ENCODE measurements at places on chromosomes 13 and 19.

DNA sequence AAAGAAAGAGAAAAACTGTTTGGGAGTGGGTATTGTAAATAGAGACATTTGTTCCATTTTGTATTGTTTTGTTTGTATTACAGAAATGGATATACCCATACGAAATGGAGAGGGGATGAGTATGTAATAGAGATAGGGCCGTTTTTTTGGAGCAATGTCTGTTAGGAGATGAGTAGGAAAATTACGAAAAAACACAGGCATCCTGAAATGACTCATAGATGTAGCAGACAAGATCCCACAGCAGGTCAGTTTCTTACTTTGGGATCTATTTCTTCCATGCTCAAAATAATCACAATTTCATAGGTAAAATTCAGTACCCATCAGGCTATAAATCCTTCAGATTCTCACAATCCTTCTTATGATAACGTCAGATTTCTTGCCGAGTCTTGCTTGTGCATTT lies 779.4 kb upstream of the SLITRK1 start:
- no peak for DNase-seq

- DNase-seq: no peak
These were observed 17.6 kb downstream of the SPINT2 start for GRCh38 chr19:38281811-38282566.

DNA sequence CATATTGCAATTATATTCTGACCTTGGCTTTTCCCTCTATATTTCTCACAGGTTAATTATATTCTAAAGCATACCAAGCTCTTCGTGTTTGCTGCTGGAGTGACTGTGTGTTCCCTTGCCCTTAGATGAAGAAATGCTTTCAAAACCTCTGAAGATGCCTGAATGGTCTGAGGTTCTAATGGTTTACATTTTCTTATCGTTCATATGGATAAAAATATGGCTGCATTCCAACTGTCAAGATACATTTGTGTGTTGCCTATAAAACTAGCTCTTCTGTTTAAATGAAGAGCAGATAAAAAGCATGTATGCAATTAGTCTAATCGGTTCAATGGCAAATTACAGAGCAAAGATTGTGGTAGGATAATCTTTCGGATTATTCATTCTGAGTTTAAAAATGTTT lies 68.4 kb upstream of the ANKRD10 start:
- DNase-seq: no peak

GRCh38 chr19:57905258-57905657 lies 11.1 kb downstream of the ZNF417 start:
- DNase-seq: no peak

DNA sequence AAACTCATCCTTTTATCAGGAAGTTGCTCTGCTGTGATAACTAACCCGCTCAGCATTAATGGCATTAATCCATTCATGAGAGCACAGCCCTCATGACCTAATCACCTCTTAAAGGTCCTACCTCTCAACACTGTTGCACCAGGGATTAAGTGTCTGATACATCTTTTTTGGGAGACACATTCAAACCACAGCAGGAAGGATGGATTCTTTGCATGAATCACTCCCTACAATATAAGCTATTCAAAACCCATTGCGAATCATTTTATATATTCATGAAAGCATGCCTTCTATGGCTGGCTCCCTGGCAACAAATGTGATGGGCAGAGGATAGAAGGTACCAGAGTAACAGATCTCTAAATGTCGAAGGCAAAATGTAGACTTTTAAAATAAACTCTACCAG lies 27.6 kb downstream of the ARL11 start:
- no peak for DNase-seq

- DNase-seq: no peak
These were observed 32.7 kb downstream of the DHX34 start for GRCh38 chr19:47381653-47382279.

DNA sequence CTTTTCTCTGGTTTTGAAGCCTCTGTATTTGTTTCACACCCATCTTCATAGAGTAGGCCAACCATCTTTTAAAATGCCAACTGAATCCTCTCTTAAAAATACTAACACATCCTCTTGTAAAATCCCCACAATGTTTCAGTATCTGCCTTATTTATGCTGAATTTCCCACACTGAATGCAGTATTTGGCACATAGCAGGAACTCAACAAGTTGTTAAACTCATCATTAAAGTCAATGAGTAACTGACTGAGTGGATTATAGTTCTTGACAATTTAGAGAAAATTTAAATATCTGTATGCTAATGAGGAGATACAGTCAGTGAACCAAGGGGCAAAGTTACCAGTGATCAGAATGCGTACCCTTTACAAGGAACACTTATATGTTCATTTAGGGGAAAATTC lies 505.5 kb upstream of the PCDH9 start:
- DNase-seq: no peak

DNA sequence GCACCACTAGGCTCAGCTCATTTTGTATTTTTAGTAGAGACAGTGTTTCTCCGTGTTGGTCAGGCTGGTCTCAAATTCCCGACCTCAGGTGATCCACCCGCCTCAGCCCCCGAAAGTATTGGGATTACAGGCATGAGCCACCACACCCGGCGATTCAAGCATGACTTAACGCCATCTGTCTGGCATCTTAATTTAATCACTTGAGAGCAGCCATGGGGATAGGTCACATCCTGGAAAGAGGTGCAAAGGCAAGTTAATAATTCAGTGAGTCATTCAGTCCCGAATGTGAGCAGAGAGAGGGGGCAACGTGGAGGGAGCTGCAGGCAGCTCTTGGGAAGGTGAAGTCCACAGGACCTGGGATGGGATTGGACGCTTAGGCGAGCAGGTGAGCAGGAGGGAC lies 31.7 kb upstream of the USP29 start:
- DNase-seq: no peak

GRCh38 chr19:49407482-49408015 lies 15.7 kb downstream of the PTH2 start:
- no peak for DNase-seq

DNA sequence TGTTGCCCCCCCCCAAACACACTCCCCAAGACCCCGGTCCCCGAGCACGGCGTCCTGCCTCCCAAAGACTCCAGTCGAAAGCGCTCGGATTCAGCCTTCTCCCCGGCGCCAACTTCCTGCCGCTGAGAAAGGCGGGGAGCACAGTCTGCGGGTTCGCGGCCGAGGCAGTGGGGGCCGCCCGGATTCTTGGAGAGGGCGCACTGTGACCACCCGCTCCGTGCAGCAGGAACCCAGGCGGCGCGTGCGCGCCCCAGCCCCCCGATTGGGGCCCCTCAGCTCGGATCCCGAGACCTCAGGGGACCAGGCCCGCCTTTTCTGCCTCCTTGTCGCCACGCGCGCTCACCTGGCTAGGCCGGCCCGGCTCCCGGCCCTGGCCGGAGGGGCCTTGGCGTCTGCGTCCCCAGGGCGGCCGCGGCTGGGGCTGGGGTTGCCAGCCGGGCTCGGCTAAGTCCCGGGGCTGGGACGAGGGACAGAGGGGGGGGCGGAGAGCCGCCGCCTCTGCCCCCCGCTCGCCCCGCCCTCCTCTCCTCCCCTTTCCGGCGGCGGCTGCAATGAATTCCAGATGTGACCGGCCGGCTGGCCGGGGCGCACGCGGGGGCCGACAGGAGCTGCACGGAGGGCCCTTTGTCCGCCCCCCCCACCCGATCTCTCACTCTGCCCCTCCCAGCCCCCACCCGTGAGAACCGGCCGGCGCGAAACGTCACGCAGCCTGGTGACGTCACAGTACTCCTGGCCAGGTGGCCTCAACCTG lies at the start of gene S1PR2:
S1PR2 (minus strand) TSS at position 471 of the 751 bp plus-strand sequence. CDS start 6,426 bp downstream, outside the sequence.
- peak; percentile 70 for DNase-seq

DNA sequence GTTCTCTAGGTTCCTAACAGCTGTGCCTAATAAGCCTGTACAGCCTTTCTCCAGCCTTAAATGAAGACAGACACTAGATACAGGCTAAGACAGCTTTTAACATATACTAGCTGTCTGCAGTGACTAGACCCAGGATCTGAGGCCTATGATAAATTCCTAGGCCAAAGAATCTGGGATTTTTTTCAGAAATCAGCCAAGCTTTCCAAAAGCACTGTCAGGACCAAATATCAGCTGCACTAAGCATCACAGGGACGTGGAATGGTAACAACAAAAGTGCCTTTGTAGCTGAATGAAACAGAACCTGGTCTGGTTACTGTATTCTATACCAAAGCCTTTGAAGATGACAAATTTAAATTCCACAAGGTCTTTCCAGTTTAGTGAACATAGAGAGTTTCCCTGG lies 77.9 kb upstream of the DOCK9 start:
- DNase-seq: no peak

DNA sequence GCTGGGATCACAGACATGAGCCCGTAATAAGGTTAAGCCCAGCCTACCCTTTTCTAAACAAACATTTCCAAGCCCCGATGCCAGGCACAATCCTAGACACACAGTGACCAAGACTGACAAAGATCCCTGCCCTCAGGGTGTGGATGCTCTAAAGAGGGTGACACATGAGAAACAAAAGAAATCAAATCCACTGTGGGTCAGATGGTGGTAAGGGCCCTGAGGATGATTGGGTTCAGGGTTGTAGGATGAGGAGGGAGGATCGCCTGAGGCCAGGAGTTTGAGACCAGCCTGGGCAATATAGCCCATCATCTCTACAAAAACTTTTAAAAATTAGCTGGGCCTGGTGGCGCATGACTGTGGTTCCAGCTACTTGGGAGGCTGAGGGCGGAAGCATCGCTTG lies 44.6 kb downstream of the PTPRS start:
- no peak for DNase-seq

DNA sequence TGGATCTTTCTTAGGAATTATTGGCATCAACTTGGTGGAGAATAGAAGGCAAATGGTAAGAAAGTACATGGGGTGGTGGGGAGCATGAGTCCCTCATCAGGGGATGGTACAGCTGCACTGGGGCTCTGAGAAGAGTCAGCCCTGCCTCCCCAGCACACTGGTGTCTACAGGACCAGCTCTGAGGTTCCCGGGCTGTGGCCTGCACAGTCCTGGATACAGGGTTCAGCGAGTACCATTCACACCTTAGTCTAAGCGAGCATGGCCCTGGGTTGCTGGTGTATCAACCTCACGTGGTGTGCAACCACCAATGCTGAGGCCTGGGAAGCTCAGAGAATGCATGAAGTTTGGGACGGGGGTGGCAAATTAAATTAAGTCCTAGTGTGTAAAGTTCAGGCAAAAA lies 10.1 kb downstream of the TMEM255B start:
- no peak for DNase-seq
